ENCODE measurements at places on chromosomes 5 and 9. TPM values are rescaled to one million over a fixed set of nuclear protein-coding genes. Genes with fewer than 3 reads are reported as not detected.

NLN gene
- total RNA-seq = 26.5 TPM

ANKRD55 gene
- not detected for total RNA-seq

RLN2 gene
- total RNA-seq = not detected

ORM2 gene
- total RNA-seq = not detected

KIAA0825 gene
- total RNA-seq = 1.4 TPM

IGFBPL1 gene
- not detected for total RNA-seq

PHF2 gene
- total RNA-seq = 11.7 TPM

SHC3 gene
- 36.8 TPM for total RNA-seq

NEUROG1 gene
- total RNA-seq = not detected

SLC1A1 gene
- 14.2 TPM for total RNA-seq

LEAP2 gene
- total RNA-seq = 0.08 TPM

GLDC gene
- 4.2 TPM for total RNA-seq

LHX3 gene
- total RNA-seq = not detected
